ENCODE measurements at places on chromosomes 7 and 10.

DNA sequence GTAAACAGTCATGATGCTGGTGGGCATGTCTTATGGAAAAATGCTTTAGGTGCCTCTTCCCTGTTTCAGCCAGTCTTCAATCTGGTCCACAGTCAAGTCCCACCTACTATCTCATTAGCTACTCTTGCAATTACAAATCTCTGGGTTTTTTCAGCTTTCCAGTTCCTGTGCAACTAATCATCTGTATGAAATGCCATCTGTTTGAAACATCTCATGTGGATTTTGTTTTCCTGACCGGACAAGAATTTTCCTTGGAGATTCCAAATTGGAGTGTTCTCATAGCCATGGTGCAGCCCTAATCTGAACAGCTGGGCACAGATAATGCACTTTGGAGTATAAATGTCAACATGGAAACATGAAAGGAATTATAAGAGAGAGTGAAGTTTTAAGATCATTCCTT is 41.3 kb upstream of the CALN1 start:
- no peak for DNase-seq

- DNase-seq: no peak
These were observed 190.6 kb upstream of the CCDC6 start for GRCh38 chr10:60096761-60097513.

DNA sequence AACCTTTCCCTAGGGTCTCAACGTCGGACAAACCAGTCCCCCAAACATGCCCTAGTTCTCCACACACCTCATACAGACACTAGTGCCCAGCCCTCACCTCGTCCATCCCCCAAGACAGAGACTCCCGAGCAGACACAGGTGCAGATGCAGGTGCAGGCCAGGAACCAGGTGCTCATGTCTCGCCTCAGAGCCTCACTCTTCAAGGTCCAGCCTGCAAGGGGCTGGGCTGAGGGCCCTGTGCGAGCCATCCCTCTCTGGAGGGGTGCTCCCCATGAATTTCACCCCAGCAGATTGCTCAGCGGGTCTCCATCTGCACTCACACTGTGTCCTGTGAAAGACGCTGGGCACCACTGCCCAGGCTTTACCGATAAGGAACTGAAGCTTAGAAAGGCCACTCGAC is 36.9 kb upstream of the TUBB8 start:
- no peak for DNase-seq

DNA sequence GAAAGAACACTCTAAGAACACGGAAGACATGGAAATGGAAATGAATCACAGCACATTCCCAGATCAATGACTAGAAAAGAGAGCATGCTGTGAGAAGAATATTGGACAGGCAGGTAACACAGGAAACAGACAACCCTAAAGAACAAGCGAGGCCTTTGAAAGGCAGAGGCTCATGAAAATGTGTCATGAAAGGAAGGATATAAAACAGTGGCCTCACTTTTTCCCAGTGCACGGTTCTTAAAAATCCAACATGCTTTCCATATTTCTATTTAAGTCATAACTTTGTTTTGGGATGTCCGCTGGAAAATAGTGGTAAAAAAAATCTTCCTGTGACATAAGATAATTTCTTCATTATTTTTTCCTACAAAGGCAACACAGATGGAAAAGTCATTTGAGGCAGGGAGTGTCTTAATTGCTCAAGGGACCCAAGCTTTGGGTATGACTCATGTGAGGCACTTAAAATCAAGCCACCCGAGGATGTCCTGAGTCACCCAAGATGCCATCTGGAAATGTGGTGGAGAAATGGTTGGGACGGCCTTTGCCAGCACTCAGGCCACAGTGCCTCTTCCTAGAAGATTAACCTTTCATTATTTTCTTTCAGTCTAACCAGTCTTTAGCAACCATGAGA is 17.0 kb downstream of the ITIH5 start:
- no peak for DNase-seq

DNA sequence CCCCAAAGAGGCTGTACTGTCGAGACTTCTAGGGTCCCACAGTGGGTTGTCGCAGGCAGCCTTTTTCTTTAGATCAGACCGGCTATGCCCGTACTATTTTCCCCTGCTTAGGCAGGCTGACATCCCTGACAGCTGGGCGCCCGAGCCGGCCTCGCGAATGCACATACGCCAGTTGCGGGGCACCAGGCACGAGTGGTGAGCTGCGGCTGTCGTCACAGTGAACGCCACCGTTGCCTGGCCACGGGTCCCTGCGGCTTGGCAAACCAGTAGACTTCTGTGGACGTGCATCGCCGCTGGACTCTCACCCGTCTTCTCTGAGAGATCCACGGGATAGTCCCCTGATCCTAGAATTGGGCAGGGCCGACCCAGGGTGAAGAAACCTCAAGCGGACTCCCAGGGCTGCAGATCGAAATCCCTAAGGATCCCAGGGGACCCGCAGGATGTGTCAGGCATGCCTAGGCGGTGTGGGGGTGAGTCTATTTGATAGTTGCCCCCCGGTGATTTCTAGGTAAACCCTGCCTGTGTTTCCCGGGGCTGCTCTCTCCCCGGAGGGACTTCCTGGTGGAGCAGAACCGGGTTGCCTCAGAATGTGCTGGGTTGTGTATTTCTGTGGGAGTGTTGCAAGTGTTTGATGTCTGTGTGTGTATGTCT is 33.0 kb upstream of the ZNF273 start:
- DNase-seq: no peak

DNA sequence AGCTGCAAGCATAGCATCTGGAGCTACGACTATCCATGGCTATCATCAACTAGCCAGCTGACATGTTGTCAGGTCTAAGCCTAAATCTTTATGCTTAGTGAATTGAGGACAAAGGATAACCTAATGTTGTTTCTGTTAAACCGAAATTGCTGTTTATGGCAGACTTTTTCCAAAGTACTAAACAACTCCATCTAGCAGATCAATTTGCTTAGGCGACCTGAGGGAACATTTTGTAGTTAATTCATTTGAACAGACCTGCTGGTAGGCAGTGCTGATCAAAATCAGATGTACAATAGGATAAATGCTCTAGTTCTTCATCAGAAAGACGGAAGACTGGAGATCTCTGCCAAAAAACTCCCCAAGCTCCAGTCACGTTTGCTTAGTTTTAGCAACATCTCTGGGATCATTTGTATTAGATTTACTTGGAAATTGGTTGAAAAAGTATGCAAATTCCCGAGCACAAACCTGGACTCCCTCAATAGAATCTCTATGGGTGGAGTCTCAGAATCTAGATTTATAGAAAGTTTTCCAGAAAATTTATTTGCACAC is 301.6 kb upstream of the NRP1 start:
- DNase-seq: no peak

GRCh38 chr7:157397731-157398691 is 61.2 kb downstream of the DNAJB6 start:
- peak; percentile 41 for DNase-seq

DNA sequence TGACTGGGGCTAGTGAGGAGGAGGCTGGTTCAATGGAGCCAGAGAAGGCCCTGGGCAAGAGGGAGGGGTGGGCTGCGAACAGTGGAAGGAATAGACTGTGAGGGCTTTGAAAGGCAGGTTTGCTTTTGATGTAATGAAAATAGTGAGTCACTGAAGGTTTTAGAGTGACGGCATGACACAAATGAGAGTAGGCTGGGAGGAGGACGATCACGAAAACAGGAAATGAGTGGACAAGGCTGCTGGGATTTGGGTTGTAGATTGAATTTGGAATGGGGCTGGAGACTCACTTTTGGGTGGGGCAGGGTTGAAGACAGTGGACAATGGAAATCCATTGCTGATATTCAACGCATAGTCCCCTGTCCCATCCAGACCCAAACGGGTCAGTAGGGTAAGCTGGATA is 139.6 kb downstream of the CDH23 start:
- no peak for DNase-seq

- peak; percentile 59 for DNase-seq
These were observed 75.8 kb downstream of the ZMIZ1 start for GRCh38 chr10:79144351-79145173.

DNA sequence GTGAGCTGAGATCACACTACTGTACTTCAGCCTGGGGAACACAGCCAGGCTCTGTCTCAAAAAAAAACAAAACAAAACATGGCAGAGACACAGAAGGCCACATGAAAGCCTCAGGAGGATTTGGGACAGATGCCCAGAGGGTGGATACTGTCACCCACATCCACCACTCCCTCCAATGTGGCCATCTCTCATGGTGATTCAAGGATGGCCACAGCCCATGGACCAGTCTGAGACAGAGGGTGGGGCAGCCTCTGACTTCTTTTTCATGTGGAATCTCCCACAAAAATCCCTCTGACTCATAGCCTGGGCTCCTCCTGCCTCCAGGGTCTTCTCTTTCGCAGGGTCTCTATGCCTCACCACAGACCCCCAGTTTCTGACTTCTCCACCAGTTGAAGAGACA is 59.0 kb upstream of the GTF2I start:
- DNase-seq: peak; percentile 67

- DNase-seq: no peak
These were observed 77.7 kb upstream of the GPR37 start for GRCh38 chr7:124843336-124843735.

DNA sequence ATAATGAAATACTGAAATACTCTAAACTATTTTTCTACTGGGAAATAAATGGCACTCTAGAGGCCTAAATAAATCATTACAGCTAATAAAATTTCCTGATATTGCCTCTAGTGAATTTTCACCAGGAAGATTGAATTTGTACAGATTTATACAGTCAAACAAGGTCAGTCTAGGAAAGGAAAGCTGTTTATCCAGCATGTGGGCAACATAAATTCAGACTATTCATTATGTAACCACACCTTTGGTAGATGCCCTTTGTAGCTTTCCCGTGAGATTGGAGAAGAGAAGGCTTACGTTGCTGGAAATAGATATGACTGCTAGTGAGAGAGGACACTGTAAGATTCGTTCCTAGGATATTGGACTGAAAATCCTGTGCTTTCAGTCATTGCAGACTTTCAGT is 35.2 kb upstream of the PNLIP start:
- no peak for DNase-seq

DNA sequence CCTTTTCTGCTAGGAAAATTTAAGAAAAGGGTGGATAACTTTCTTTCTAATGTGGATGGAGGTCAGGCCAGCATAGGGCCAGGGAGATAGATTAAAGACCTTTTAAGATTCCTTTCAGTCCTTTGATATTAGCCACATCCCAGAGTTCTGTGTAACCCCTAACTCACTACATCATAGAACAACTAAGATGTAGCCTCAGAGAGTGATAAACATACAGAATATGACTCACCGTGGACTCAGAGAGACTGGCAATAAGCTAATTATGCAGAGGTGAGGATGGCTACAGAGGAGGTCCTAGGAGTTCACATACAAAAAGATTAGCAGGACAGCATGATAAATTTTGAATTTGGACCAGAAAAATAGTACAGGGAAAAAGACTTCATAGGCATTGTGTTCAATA is 141.0 kb downstream of the AOAH start:
- peak; percentile 31 for DNase-seq

GRCh38 chr7:107157091-107157490 is 11.7 kb upstream of the HBP1 start:
- no peak for DNase-seq

DNA sequence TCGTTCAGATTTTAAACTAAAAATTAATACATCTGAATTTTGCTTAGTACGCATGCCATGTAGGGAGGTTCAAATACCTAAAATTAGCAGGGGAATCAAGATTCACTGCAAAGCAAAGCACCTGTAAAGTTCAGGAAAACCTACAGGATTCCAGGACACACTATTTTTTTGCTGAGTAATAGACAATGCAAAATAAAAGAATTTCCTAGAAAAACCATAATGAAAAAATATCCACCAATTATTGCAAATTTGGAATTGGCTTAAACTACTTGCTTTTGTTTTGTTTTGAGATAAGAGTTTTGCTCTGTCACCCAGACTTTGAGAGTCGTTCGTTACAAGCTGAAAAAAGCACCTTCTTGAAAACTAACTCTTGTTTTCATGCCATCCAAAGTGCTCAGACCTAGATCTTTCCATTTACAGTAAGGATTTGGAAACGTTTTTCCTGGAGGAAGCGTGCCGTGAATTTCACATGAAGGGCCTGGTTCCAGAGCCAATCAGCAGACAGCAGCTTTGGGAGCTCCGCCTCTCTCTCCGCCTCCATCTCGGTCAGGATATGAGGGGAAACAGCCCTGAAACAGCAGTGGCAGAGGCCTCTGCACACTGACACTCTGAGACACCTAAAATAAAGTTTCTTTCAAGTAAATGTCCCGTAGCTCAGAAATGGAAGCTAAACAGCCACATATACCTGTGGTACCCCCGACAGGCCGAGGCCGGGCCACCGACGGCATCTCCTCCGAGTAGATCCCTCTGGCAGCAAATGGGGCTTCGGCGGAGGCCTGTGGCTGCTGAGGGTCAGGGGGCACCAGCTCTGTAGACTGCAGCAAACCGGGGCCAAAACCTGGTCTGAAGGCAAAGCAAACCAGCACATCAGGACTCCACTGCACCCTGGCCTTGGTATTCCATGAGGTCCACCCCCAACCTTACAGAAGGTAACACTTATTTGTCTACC is 45.9 kb upstream of the ATP6V0A4 start:
- DNase-seq: no peak

GRCh38 chr10:78467496-78468106 is 433.9 kb downstream of the RPS24 start:
- no peak for DNase-seq

- peak; percentile 93 for DNase-seq
These were observed 103.0 kb upstream of the KLF6 start for GRCh38 chr10:3887885-3888476.

- DNase-seq: no peak
These were observed 892.0 kb downstream of the GATA3 start for GRCh38 chr10:8946451-8946850.

GRCh38 chr7:133051066-133051465 is 30.8 kb downstream of the CHCHD3 start:
- DNase-seq: peak; percentile 27

DNA sequence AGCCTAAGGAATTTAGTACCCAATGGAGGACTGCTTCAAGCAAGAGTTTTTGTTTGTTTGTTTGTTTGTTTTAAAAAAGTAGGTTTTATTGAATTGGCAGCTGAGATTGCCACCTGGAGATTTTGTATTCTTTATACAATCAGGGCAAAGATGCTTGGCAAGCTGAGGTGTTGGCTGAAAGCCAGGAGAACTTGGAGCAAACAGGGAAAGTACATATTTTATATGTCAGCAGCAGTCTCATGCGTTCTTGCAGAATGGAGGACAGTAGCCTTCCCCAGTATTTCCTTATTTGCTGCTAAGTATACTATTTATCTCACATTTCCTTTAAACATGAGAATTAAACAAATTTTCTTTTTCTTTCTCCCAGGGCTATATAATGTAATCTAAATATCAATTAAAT is 22.6 kb upstream of the ICA1 start:
- no peak for DNase-seq

DNA sequence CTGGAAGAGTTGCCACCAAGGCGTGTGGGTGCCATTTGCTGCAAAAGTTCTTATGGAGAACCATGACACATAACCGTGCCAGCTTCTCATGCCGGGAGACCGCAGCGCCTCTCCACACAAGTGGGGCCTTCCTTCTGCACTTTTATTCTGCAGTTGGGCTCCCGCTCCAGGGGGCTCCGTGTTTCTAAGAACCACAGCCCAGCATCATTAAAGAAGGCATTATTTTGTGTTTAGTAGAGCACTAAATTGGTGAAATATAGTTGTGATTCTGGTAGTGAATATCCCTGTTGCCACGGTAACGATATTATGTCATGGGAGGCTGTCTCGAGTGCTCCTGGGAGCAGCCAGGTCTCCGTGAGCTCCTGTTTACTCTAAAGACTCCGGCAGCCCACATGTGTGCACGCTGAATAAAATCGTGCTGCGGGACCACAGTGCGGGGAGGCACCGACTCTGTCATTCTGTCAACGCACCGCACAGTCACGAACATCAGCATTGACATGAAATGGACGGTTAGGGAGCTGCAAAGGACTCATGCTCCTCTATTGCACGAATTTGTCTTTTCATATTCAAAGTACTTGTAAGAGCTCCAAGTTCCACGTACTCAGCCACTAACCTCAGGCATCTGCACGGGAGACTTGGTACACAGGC is 68.8 kb upstream of the PITRM1 start:
- DNase-seq: peak; percentile 58

Measured in astrocyte of the spinal cord (primary cell).